ENCODE measurements at places on chromosomes 7 and 10. TPM values are rescaled to one million over a fixed set of nuclear protein-coding genes. Genes with fewer than 3 reads are reported as not detected.

FAM237B gene
- 0.33 TPM for polyA plus RNA-seq

- DNase-seq: no peak
These were observed 735.9 kb downstream of the GATA3 start for GRCh38 chr10:8790390-8790789.

- no peak for DNase-seq
These were observed 150.3 kb upstream of the NRP1 start for GRCh38 chr10:33484787-33485186.

TCERG1L gene
- polyA plus RNA-seq: 1.2 TPM
